Thoracic aorta (tissue), 2 donors: ENCODE measurements at places on chromosomes 11 and 22.

DNA sequence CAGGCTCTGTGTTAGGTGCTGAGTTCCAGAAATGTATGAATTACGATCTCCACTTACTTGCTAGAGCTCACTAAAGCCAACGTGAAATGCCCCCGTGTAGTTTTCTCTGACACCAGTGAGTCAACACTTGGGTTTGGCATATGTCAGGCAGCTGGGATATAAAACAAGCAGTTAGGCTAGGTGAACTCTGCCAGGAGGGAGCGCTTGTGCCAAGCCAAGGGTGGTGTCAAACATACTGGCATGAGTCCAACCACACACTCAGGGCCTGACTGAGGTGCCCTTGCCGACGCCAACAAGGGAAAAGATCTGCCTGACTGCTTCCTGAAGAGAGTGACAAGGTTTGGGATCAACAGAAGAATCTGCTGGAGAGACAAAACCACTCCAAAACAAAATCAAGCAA is 167.8 kb upstream of the NARS2 start:
- peak; percentile 14 for DNase-seq

DNA sequence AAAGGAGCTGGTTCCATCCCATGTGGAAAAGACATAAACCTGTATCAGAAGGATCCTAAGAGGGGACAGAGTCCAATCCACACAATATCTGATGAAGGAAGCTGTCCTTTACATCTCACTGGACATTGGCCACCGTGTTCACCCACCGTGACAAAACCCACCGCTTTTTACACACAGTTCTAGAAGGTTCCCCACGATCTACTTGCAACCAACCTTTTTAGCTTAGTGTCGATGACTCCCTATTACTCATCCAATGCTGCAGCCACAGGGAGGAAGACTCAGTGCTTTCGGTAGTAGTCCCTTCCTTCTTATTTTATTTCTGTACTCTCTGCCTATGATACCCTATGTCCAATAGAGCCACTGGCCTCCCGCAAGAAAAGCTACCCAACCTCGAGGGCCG is 65.4 kb downstream of the MAPK1 start:
- DNase-seq, result no peak

GRCh38 chr11:62514151-62514550 is 32.5 kb downstream of the AHNAK start:
- no peak for DNase-seq

- DNase-seq, result no peak
Observed at GRCh38 chr22:37260901-37261336, 16.9 kb upstream of the RAC2 start.

GRCh38 chr11:69210310-69211035 is 54.7 kb downstream of the SMIM38 start:
- DNase-seq, result no peak

DNA sequence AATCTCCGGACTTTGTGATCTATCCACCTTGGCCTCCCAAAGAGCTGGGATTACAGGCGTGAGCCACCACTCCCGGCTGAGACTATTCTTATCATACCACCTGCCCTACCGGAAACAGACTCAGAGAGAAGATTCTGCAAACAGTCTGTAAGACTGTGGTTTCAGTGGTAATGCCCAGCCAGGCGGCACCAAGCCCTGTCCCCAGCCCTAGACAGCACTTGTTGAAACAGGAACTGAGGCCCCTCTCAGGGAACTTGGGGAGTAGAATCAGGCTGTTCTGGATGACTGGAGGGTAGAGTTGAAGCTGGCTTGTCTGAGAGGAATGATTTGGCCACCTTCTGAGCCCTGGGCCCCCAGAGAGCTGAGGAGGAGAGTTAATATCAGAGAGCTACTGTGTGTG is 1.3 kb upstream of the INSC start:
- no peak for DNase-seq

GRCh38 chr11:92657226-92657625 is 312.2 kb upstream of the MTNR1B start:
- DNase-seq, result no peak

GRCh38 chr11:6635082-6635932 is 16.1 kb upstream of the TPP1 start:
- no peak for DNase-seq

GRCh38 chr11:44010789-44011251 is 37.0 kb upstream of the ACCSL start:
- DNase-seq, result no peak
